MCF 10A (cell line): ENCODE measurements at places on chromosomes 1 and 21.

DNA sequence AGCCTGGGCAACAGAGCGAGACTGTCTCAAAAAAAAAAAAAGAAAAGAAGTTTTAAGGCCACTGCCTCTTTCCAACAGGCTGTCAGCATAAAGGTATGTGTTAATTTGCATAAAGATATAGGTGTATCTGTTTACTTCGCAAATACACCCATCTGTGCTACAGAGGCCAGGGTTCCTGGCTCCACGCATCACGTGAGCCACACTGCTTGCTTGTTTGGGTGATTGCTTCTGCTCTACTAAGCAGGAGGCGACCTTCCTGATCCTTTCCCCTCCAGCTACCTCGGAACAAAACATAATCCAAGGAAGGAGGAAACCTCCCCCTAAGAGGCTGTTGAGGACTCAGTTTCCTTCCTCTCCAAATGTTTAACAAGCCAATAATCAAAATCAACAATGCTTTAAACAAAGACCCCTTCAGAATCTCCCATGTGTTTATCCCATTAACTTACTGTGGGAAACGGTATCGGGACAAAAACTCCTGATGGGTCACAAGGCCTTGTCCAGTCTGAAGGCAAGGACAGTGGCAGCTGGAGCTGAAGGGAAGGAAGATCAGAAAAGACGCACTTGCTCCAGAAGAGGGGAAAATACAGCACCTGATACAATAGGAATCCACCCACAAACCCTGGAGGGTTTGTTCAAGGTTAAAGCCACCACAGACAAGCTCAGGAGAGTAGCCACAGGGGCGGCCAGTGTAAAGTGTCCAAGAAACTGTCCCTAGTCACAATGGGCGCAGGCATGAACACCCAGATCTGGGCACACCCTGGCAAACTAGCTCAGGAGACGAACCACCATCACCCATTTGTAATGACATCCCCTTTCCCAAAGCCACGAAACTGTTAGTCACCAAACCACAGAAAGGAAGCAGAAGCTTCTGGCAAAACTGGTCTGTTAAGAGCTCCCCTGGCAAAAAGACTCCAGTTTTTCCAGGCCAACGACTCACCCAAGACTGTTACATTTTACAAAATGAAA lies 17.2 kb downstream of the CTNNBIP1 start:
- peak overlapping the region; percentile 94 for H3K27ac ChIP-seq
- H3K36me3 ChIP-seq, result peaks cover 7% of the 10 kb centered on the region
- DNase-seq, result peak; percentile 88
- peak overlapping the region; percentile 65 for H3K4me3 ChIP-seq
- H3K4me1 ChIP-seq, result peaks cover 48% of the 10 kb centered on the region

DNA sequence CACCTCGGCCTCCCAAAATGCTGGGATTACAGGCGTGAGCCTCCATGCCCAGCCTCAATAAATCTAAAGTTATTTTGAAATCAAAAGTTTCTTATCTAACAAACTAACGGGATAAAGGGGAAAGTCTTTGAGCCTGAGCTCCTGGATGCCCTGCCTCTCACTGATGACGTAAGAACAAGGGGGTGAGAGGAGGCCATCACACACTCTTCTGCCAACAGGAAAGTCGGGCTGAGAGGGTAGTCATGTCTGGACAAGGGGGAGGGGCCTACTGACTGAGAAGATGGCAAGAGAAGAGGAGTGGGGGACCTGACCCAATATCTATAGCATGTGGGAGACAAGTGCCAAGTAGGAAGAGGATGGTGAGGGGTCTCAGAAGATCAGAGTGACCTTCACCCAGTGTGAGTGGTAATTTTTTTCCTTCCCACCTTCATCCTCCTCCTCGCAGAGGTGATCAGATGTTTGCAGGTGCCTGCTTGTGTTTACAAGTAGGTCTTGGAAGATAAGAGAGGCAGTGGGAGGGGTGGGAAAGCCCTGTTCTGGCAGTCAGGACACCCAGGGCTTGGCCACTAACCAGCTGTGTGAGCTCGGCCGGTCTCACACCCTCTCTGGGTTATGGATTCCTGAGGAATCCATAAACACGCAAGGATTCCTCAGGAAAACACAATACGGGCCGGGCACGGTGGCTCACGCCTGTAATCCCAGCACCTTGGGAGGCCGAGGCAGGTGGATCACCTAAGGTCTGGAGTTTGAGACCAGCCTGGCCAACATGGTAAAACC lies 9.6 kb downstream of the UQCRHL start:
- peak; percentile 84 for DNase-seq
- peaks cover 7% of the 10 kb centered on the region for H3K36me3 ChIP-seq
- H3K4me3 ChIP-seq, result peak overlapping the region; percentile 61
- peaks cover 68% of the 10 kb centered on the region for H3K4me1 ChIP-seq

DNA sequence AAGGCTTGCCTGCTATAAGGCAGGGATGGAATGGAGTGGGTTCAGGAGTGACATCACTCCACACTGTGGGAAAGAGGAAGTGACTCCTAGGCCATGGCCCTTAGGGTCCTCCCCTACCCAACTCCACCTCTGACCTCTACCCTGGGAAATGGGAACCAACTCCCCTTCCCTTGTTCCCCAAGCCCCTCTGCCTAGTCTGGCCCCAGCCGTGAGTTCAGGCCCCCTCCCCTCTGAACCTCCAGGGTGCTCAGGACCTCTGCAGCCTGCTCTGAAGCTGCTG lies 3.8 kb upstream of the GUCA2A start:
- no peak overlapping the region for H3K27ac ChIP-seq
- H3K27me3 ChIP-seq, result no peaks in the 10 kb centered on the region
- H3K36me3 ChIP-seq, result peaks cover 5% of the 10 kb centered on the region
- peaks cover 17% of the 10 kb centered on the region for H3K4me1 ChIP-seq
- DNase-seq, result no peak
- no peak overlapping the region for H3K4me3 ChIP-seq

DNA sequence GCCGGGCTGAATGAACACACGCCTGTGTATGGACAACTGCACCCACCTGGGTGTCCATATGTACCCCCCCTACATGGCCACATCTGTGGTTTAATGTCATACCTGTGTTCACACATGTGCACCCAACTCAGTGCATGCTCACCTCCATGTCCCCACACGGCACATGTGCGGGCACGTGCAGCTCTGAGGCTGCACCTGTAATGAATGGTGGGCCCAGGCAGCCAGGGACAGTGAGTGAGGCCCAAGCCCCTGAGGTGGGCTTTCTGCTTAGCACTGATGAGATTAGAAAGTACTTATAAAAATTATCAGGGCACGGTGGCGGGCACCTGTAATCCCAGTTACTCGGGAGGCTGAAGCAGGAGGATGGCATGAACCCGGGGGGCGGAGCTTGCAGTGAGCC lies 42.5 kb upstream of the CSF3R start:
- no peak for DNase-seq
- no peaks in the 10 kb centered on the region for H3K27me3 ChIP-seq
- H3K4me1 ChIP-seq, result no peaks in the 10 kb centered on the region
- no peaks in the 10 kb centered on the region for H3K36me3 ChIP-seq
- H3K27ac ChIP-seq, result no peak overlapping the region
- no peak overlapping the region for H3K4me3 ChIP-seq

DNA sequence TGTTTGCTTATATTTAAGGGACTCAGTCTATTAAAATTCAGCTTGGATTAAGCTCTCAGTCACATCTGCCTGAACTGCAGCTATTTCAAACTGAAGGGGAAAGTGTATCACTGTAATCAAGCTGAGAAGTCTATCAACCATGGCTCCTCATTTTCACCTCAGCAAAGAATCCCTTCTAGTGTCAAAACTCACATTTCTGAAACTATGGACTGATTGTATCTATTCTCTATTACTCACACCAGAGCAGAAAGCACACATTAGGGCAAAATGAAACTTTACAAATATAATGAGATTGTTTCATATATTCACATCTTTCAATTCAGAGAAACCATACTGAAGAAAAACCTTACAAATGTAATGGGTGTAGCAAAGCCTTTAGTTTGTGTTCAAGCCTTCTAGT lies 14.6 kb upstream of the C1orf146 start:
- H3K36me3 ChIP-seq, result no peaks in the 10 kb centered on the region
- no peak overlapping the region for H3K4me3 ChIP-seq
- no peaks in the 10 kb centered on the region for H3K4me1 ChIP-seq
- no peaks in the 10 kb centered on the region for H3K27me3 ChIP-seq
- DNase-seq, result no peak

GRCh38 chr1:160811147-160811546 lies 15.2 kb downstream of the LY9 start:
- no peak for DNase-seq
- H3K27me3 ChIP-seq, result no peaks in the 10 kb centered on the region
- H3K4me1 ChIP-seq, result peaks cover 10% of the 10 kb centered on the region
- no peaks in the 10 kb centered on the region for H3K36me3 ChIP-seq

GRCh38 chr1:115873184-115873583 lies 32.3 kb upstream of the NHLH2 start:
- no peaks in the 10 kb centered on the region for H3K36me3 ChIP-seq
- no peak overlapping the region for H3K4me3 ChIP-seq
- no peak overlapping the region for H3K27ac ChIP-seq
- no peak for DNase-seq

GRCh38 chr1:104056786-104057185 lies 307.1 kb downstream of the AMY1C start:
- no peak overlapping the region for H3K27ac ChIP-seq
- no peak for DNase-seq
- no peaks in the 10 kb centered on the region for H3K27me3 ChIP-seq
- H3K36me3 ChIP-seq, result no peaks in the 10 kb centered on the region
